SK-N-MC (cell line): ENCODE measurements at places on chromosomes 3 and 15.
A peak's percentile ranks its signal among the peaks of the same experiment; 100 is the strongest.

- no peak for DNase-seq
These were observed 7.1 kb downstream of the RMDN3 start for GRCh38 chr15:40747685-40748631.

DNA sequence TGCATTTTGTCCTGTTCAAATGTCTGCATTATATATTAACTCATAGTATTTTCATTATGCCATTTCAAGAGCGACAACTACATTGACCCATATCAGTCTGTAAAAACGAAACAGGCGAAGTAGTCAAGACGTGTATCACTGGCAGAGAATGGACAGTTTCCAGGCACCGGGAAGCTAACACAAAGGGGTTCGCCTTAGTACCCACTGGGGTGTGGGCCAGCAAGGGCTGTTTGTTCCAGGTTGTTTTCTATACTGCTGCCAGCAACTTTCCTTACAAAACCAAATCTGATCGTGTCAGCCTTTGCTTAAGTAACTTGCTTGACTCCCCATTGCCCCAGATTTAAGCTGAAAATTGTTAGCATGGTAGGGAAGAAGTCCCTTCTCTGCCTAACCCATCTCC is 87.1 kb downstream of the CGNL1 start:
- no peak for DNase-seq

DNA sequence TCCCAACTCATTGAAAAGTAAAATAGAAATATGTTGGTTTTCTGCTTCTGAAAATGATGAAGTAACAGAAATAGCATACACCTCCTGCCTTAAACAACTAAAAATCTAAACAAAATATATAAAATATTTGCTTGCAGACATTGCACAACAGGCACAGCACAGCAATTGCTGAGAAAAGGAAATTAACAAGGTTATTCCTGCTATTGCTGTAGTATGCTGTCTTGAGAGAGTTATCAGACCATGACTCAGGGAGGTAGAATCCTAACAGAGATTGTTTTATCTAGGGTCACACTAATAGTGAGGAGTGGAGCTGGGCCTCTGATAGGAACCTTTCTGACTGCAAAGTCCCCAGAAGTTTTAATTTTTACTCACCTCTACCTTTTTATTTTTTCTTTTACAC is 72.6 kb downstream of the ZBTB20 start:
- no peak for DNase-seq

DNA sequence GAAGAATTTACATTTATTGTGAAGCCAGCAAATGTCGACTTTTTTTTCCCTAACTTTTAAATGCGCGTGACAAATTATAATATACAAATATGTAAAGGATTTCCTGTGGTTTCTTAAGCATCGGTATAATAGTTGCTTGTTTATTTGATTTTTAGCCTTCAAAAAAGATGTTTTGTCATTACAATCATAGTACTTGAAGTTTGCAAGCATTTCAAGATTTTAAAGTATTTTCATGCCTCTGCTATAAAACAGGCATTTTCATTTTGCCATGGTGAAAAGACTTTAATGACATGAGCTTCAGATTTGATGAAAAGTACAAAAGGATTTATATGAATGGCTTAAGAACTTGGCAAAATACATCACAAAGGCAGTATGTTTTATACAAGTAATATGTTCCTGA is 9.4 kb upstream of the P2RY12 start:
- peak; percentile 87 for DNase-seq

DNA sequence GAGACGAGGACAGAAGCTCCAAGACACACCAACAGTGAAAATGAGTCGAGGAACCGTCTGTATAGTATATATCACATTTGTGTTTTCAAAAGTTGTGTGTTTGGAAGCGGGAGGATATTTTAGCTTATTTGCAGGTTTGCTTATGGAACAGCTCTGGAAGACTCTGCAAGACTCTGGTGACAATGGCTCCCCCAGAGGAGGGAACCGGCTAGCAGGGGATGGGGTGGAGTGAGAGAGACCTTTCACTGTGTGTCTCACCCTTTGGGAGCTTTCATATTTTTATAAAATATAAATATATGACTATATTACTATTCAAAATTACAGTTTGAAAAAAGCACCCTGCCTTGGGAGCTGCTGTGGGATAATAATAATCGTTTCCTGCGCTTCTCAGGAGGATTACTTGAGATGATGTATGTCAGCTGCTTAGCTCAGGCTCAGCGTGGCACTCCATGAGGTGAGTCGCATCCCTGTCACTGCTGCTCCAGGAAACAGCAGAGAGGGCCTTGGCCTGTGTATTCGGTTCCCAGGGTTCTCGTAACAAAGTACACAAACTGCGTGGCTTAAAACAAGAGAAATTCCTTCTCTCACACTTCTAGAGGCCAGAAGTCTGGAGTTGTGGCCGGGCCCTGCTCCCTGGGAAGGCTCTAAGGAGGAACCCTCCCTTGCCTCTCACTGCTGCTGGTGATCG is 183.9 kb downstream of the FAM43A start:
- no peak for DNase-seq

DNA sequence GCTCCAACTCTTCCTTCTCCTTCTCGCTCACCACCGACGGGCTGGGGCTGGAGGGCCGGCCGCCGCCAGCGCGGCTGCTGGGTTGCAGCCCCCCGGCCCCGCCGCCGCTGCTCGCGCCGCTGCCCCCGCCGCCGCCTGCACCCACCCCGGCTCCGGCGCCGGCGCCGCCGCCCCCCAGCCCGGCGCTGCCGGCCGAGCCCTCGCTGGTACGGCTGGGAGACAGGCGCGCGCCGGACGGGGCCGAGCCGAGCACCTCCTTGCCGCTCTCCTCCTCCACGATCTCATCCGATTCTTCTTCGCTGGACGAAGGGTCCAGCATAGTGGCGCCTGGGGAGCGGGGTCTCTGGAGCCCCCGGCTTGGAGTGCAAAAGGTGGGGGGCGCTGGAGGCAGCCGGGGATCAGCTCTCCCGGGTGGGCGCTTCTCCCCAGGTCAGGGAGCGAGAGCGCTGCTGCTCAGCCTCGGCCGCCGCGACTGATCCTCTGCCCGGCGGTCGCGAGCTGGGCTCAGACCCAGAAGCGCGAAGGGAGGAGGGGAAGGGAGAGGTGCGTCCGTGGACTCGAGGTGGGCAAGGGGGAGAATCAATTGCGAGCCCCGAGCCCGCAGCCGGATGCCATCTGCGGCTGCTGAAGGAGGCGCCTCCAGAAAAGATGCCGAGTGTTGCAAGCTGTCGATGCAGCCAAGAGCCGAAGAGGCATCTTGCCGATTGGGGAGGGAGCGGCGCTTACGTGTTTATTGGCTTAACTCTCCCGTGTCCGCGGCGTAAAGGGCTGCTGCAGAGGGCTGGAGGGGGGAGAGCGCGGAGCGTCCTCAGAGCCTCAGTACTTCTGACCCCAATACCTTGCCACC is at the start of gene CADPS:
Gene CADPS (minus strand): TSS at position 706 of the 847 bp plus-strand sequence. CDS start 387 bp downstream, at position 319.
- no peak for DNase-seq

- no peak for DNase-seq
These were observed 371.6 kb downstream of the MCTP2 start for GRCh38 chr15:94602754-94603470.

GRCh38 chr3:81916890-81917289 is 155.4 kb upstream of the GBE1 start:
- no peak for DNase-seq

GRCh38 chr3:196590279-196590678 is 21.8 kb downstream of the FBXO45 start:
- no peak for DNase-seq

DNA sequence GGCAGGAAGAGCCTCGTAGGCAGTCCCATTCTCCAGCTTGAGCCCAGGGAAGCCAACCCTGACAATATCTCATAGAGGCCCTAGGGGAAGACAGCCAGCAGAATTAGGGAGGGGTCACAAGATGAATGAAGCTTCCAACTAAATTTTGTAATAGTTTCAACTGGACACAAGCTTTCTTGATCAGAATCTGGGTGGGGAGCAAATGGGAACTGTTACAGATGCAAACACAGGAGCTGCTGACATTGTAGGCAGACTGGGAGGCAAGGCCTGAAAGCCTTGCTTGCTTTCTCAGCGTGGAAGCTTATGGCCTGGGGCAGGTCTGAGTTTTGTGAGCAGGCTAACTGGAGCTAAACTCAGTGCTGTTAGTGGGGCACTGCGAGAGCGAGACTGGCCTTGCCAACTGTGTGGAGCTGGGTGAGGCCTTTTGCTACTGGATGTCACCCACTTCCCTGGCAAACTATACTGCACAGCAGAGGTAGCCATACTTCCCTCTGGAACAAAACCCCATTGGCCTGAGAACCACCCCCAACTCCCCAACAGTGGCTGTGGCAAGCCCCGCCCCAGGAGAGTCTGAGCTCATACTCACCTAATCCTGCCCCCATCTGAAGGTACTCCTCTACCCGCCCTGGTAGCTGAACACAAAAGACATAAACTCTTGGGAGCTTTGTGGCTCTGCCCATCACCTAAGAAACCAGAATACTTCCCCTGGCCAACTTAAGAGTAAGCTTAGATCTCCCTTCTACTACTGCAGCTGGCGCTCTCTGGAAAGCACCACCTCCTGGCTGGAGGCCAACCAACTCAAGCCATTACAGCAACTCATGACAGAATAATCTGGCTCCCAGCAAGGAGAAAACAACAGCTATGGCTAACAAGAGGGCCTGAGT is 42.9 kb downstream of the CFAP20DC start:
- DNase-seq = no peak

DNA sequence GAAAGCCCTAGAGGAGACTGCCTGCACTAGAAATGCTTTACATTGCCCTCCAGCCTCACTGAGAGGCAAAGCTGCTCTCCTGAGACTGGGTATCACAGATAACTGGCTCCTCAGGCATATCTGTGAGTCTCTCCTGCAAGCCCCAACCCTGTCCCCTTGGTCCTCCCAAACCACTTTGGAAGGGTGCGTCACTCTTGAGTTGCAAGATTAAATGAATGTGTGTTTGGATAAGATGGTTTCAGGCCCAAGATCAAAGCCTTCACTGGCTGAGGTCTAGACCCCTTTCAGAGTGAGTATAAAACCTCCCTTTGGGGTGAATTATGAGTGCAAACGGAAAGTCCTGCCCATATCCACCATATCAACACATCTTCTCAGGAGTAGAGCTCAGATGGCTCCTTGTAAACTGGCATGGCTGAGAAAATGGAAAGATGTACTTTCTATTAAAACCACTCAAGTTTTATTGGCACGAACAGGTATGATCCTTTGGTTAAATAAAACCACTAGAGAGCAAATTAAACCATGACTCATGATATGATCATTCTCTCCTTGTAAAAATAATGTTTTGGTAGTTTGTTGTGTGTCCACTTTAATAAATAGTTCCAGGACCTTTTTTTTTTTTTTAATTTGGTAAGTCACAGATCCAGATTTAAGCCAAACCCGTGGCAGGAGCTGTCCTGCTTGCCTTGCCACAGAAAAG is 164.0 kb downstream of the CHST2 start:
- no peak for DNase-seq

DNA sequence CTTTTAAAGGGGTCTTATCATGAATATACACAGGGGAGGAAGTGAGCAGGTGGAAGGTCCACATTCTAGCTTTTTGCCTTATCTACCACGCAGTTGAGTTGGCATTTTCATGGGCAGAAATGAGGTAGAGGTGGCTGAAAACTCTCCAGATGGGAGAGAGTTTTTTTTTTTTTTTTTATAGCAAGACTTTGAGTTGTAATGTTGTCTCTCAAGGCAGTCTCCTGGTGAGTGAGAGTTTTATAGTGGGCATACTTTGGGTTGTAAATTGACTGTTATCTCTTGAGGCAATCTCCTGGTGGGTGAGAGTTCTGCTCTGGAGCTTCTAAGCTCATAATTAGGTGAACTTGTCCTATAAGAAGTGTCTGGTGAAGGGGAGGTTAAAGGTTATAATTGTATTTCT is 191.7 kb upstream of the NAALADL2 start:
- DNase-seq = no peak

- DNase-seq = no peak
These were observed 39.6 kb downstream of the VGLL3 start for GRCh38 chr3:86951322-86951721.

- no peak for DNase-seq
These were observed 21.5 kb upstream of the GLCE start for GRCh38 chr15:69138963-69139362.

- DNase-seq = no peak
These were observed 127.2 kb downstream of the SHOX2 start for GRCh38 chr3:157979022-157979421.

DNA sequence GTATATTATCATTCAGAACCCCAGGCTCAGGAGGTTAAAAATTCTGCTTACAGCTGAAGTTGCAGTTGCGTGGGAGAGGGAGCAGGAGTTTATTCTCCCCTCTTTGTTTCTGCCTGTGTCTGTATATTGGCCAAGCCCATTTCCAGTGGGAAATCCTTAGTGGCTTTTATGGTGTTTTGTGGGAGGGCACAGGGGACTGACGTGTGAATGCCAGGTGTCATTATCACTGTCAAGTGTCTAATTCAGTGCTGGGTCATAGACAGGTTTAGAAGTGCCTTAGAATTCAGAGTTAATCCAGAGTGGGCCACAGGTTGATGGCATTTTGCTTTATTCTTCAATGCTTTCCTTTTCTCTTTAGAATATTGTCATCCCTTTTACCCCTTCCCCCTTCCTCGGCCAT is 33.4 kb downstream of the SLCO3A1 start:
- DNase-seq = no peak

DNA sequence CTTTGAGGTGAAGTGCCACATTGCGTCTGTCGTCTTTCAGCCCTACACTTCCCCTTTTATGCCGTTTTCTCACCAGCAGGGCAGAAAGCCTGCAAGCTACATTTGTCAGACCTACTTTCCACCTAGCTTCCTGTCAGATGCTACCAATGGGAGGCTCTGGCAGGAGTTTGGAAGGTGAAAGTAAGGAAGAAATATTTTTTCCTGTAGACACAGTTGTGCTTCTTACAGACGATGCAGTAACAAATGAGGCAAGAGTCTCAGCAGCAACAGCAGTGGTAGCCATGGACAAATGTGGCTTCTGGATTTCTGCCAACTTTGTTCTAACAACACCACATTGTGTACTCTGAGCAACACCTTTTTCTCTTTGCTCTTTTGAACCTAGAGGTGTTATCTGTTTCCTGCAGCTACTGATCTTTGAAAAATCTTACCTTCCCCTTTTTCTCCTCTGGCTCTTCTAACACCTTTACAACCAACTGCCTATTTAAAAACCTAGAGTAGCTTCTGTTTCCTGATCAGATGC is 70.6 kb upstream of the STT3B start:
- no peak for DNase-seq

DNA sequence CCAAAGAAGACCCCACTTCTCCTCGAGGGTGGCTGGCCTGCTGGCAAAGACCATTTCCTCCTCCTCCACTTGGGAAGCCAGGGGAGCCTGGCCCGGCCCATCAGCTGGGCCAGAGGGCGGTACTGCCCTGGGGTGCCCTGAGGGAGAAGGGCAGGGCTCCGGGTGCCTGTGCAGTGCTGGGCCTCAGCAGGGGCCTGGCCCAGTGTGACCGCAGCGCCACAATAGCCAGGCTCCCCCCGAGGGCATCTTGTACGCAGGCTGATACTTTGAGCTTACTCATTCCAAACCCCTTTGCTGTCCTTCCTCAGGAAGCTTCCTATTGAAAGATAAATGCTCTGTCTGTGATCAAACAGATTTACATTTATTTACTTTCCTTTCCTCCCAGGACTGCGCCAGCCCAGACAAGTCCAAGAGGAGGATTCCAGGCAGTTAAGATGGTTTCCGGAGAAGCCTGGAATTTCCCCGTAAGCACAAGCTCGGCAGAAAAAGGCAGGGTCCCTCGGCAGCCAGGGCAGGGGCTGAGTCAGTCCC is 240.1 kb downstream of the XXYLT1 start:
- no peak for DNase-seq
